CD8-positive, alpha-beta memory T cell (primary cell): ENCODE measurements at places on chromosomes 6 and 20. TPM values are rescaled to one million over a fixed set of nuclear protein-coding genes. Genes with fewer than 3 reads are reported as not detected.

- no peak for DNase-seq
- H3K27ac ChIP-seq = no peak overlapping the region
- no peak overlapping the region for H3K4me3 ChIP-seq
- no peaks in the 10 kb centered on the region for H3K27me3 ChIP-seq
Measured at GRCh38 chr20:60001108-60001507, 42.9 kb downstream of the CDH26 start.

DNA sequence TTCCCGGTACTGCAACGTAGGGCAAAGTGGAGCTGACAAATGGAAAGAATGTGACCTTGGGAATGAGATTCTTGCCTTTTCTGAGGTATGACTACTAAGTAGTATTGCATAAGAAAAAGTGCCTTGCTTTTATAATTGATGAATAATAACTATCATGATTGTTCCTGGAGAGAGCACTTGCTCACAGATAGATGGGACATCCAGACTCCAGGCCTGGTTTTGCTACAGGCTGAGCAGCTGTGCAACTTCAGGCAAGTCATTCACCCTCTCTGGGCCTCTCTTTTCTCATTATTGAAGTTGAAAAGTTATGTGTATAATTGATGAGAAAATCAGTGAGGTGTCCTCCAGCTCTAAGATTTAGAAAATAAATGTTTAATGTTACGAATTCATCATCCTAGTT, 53.6 kb upstream of the MBOAT1 start:
- no peak overlapping the region for H3K27ac ChIP-seq
- no peaks in the 10 kb centered on the region for H3K27me3 ChIP-seq
- H3K4me3 ChIP-seq = no peak overlapping the region
- no peaks in the 10 kb centered on the region for H3K36me3 ChIP-seq

DNA sequence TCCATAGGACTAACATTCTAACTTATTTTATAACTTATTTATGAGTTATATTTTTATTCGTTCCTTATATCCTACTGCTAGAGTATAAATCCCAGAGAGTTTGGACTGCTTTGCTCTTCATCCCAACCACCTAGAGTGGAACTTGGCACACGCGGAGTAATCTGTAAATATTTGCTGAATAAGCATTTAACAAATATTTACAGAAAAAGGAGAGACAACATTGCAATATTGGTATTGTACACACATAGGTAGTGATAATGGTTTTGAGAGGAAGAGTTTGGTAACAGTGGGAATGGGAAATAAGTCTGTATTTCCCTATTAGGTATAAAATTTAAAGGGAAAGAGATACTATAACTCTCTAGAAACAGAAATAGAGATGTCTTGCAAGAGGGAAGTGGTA, 634.8 kb upstream of the CITED2 start:
- H3K27ac ChIP-seq = no peak overlapping the region
- no peaks in the 10 kb centered on the region for H3K27me3 ChIP-seq
- DNase-seq = no peak
- no peaks in the 10 kb centered on the region for H3K36me3 ChIP-seq
- H3K4me1 ChIP-seq = no peaks in the 10 kb centered on the region
- no peak overlapping the region for H3K4me3 ChIP-seq

- no peak for DNase-seq
- H3K27me3 ChIP-seq = no peaks in the 10 kb centered on the region
Measured at GRCh38 chr20:17710379-17711266, 10.9 kb downstream of the BANF2 start.

DNA sequence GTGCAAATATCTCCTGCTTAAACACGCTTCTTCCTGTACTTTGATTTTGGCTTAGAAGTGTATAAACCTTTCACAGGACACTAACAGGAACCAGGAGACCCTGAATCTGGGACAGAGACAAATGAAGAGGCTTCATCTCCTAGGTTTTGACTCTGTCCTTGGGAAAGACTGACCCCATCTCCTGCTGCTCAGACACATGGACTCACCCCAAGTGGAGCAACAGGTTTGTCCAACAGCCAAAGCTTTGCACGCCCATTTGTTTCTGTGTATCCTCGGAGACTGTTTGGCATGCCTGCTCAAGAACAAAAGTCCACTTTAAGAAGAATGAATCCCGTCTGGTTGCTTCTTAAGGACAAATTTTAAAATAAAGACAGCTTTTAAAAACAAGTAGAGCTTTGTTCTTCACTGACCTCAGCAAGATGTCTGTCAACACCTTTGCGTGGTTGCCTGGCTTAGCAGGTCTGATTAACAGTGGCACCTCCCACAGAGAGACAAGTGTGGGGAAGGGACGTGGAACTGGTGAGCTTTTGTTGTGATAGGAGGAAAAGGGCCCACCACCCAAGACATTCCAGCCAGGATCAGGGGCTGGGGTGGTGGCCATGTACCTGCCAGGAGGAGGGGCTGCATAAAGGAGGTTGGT, 202.6 kb downstream of the SOD2 start:
- H3K4me3 ChIP-seq = no peak overlapping the region
- H3K27me3 ChIP-seq = no peaks in the 10 kb centered on the region
- no peak overlapping the region for H3K27ac ChIP-seq
- H3K36me3 ChIP-seq = no peaks in the 10 kb centered on the region

DNA sequence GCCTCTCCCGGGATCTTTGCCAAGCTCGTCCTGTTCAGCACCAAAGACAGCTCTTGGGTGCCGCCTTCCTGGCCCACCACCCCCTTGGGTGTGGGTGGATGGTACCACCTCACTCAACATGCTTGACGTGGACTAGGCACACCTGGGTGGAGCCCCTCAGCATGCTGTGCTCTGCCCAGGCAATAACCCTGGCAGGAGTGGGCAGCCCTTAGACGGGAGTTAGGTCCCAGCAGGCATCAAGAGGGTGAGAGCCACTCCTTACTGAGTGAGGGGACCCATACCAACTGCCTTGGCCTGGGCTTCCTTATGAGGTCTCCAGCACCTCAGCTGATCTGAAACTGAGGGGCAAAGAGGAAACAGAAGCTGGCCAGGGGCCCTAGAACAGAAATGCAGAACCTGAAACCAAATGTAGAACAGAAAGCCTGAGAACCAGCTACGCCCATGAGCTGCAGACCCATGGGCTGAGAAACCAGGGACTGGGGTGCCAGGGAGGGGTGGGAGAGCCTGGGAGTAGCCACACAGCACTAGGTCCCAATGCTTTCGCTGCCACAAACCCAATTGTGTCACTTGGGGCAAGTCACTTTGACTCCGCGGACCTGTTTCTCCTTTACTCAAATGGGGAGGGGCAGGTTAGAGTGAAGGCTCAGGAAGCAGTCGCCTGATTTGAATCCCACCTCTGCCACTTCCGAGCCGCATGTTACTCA, 2.0 kb downstream of the FGD2 start:
- H3K4me3 ChIP-seq = no peak overlapping the region
- H3K27me3 ChIP-seq = no peaks in the 10 kb centered on the region
- DNase-seq = no peak
- H3K36me3 ChIP-seq = no peaks in the 10 kb centered on the region
- H3K4me1 ChIP-seq = peaks cover 16% of the 10 kb centered on the region
- no peak overlapping the region for H3K27ac ChIP-seq

- H3K36me3 ChIP-seq = no peaks in the 10 kb centered on the region
- no peak overlapping the region for H3K4me3 ChIP-seq
- no peaks in the 10 kb centered on the region for H3K27me3 ChIP-seq
- no peak overlapping the region for H3K27ac ChIP-seq
- peaks cover 4% of the 10 kb centered on the region for H3K4me1 ChIP-seq
Measured at GRCh38 chr20:1203630-1204029, 376 bp downstream of the C20orf202 start.

DNA sequence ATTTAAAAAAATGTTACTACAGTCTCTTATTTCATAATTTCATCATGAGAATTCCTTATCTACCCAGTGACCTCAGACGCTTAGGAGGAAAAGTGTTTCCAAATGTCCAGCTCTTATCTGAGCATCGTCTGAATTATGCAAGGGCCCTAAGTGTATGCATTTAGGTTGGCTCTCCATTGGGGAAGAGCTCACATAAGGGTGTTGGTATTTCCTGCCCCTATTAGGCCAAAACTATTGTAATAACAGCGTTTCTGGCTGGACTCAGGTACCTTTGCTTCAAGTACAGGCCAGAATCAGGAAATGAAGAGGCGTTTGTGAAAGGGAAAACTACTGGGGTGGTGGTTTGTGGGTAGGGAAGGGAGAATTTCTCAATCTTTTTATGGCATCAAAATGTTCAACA, 40.4 kb upstream of the SGK1 start:
- no peak overlapping the region for H3K27ac ChIP-seq
- DNase-seq = no peak

- peaks cover 18% of the 10 kb centered on the region for H3K36me3 ChIP-seq
- no peak for DNase-seq
- no peaks in the 10 kb centered on the region for H3K27me3 ChIP-seq
- no peak overlapping the region for H3K27ac ChIP-seq
- H3K4me1 ChIP-seq = no peaks in the 10 kb centered on the region
Measured at GRCh38 chr6:3006476-3006875, 6.8 kb downstream of the NQO2 start.

GRCh38 chr6:160990847-160991405, 643 bp upstream of the MAP3K4 start:
- H3K27me3 ChIP-seq = no peaks in the 10 kb centered on the region
- H3K36me3 ChIP-seq = no peaks in the 10 kb centered on the region
- H3K4me1 ChIP-seq = peaks cover 13% of the 10 kb centered on the region
- DNase-seq = no peak
- H3K27ac ChIP-seq = peak overlapping the region; percentile 71
- H3K4me3 ChIP-seq = peak overlapping the region; percentile 69

DNA sequence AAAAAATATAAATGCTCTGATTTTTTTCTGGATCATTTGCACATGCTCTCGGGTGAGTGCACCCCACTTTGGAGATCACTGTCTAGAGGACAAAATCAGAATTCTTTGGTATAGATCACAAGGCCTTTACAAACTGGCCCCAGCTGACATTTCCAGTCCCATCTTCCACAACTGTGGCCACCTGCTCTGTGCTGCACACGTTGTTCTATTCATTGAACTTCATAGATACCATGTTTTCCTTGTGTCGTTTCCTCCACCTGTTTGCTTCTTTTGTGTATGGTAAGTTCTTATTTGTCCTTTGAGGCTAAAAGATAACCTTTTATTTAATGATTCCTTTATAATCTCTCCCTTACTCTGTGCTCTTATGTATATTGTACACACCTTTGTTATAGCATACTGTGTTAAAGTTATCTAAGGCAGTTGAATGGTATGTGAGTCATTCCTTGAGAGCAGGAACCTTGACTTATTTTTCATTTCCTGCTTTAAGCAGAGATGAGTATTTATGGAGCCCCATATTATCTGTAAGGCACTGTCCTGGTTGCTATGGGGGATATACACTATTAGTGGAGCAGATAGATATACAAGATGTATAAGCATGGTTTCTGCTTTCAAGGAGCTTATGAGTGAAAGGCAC, 12.0 kb upstream of the SLC17A5 start:
- H3K27ac ChIP-seq = no peak overlapping the region
- DNase-seq = no peak
- no peaks in the 10 kb centered on the region for H3K4me1 ChIP-seq
- no peak overlapping the region for H3K4me3 ChIP-seq

GRCh38 chr6:29652198-29652584, 4.7 kb upstream of the MOG start:
- H3K4me1 ChIP-seq = peaks cover 14% of the 10 kb centered on the region
- no peak overlapping the region for H3K27ac ChIP-seq
- no peak for DNase-seq
- no peak overlapping the region for H3K4me3 ChIP-seq
- no peaks in the 10 kb centered on the region for H3K27me3 ChIP-seq
- no peaks in the 10 kb centered on the region for H3K36me3 ChIP-seq

GRCh38 chr6:107534571-107535141, 44.7 kb downstream of the SOBP start:
- H3K27ac ChIP-seq = no peak overlapping the region
- no peaks in the 10 kb centered on the region for H3K4me1 ChIP-seq
- H3K4me3 ChIP-seq = no peak overlapping the region
- H3K36me3 ChIP-seq = no peaks in the 10 kb centered on the region
- no peak for DNase-seq
- no peaks in the 10 kb centered on the region for H3K27me3 ChIP-seq

DNA sequence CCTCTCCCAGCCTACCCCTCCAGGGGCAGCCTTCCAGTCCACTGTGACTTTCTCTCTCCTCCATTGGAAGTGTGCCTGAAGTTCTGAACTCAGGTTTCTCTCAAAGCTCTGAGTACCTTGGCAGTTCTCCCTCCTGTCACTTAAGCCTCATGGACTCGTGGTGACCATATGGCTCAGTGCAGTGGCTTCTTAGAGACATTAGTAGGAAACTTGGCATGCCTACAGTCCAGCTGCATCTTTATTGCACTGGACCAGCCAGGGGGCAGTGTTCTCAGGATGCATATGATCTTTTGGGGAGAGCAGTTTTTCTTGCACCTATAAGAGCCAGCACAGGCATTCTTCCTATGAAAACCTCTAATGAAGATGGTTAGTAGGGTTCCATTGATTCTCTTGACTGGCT, 47.5 kb upstream of the KCNK16 start:
- DNase-seq = no peak
- H3K36me3 ChIP-seq = no peaks in the 10 kb centered on the region
- H3K4me3 ChIP-seq = no peak overlapping the region
- no peak overlapping the region for H3K27ac ChIP-seq
- no peaks in the 10 kb centered on the region for H3K4me1 ChIP-seq

DNA sequence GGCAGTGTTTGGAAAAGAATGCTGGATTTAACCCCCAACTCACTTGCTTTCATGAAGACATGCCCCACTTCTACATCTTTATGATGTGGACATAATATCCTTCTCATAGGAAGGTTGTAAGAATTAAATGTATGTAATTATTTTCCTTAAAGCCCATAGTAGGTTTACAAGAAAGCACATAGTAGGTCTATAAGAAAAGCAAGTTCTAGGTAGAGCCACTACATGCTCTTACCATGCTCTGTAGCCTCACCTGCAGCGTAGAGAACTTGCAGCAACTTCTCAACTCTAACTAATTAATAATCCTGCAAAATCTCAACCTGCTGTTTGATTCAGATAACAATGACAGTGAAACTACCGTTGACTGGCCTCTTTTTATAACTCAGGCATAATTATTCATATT, 288.4 kb downstream of the TSHZ2 start:
- peaks cover 3% of the 10 kb centered on the region for H3K27me3 ChIP-seq
- no peak overlapping the region for H3K27ac ChIP-seq
- no peaks in the 10 kb centered on the region for H3K36me3 ChIP-seq
- DNase-seq = no peak

DNA sequence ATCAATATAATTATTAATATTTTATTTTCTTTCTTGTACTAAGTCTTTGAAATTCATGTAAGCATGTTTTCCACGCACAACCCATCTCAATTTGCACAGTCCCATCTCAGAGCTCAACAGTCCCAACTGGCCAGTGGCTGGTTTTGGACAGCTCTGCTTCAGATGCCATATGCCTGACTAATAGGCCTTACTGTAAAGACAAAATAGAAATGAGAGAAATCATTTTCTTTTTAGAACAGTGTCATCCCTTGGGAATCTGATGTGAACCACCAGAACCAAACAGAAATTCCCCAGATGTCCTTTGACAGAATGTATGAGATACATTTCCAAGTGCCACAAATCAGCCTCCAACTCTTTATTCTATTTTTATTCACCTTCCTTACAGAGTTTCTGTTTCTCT, 338.9 kb downstream of the ESR1 start:
- no peak for DNase-seq
- H3K27me3 ChIP-seq = no peaks in the 10 kb centered on the region
- H3K27ac ChIP-seq = no peak overlapping the region
- no peak overlapping the region for H3K4me3 ChIP-seq

GRCh38 chr6:65116326-65116725, 590.7 kb downstream of the EYS start:
- no peaks in the 10 kb centered on the region for H3K27me3 ChIP-seq
- H3K36me3 ChIP-seq = no peaks in the 10 kb centered on the region
- H3K27ac ChIP-seq = no peak overlapping the region
- H3K4me1 ChIP-seq = no peaks in the 10 kb centered on the region
- H3K4me3 ChIP-seq = no peak overlapping the region

CHRNA4 gene
- total RNA-seq = not detected

VSTM2L gene
- not detected for total RNA-seq

SPINT4 gene
- total RNA-seq = not detected

OR12D3 gene
- total RNA-seq = not detected

ACTL10 gene
- total RNA-seq = 3.8 TPM

FGD2 gene
- total RNA-seq = 1.3 TPM
